HT-29 (cell line): ENCODE measurements at places on chromosomes 4 and X. TPM values are rescaled to one million over a fixed set of nuclear protein-coding genes. Genes with fewer than 3 reads are reported as not detected.

Gene CSAG3
- total RNA-seq = not detected in 2 replicates

Gene GPRASP2
- total RNA-seq = 0.31 and 0.41 TPM in 2 replicates

DNA sequence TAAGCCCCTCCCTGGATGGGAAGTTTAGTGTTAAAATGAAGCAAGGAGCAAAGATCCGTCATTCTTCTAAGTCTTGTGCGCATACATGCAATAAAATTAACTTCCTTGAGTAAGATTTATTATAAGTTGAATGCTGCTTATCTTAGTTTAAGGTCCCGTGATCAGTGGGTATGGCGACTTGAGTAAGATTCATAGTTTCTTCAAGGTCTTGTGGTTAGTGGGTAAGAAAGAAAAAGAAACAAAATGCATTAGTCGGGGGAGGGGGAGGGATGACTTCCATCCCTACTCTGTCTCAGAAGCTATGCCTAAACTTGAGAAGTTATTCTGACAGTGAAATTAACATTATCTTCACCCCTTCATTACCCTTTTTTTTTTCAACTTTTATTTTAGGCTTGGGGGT, 127.3 kb upstream of the MAGEB16 start:
- no peak for DNase-seq

DNA sequence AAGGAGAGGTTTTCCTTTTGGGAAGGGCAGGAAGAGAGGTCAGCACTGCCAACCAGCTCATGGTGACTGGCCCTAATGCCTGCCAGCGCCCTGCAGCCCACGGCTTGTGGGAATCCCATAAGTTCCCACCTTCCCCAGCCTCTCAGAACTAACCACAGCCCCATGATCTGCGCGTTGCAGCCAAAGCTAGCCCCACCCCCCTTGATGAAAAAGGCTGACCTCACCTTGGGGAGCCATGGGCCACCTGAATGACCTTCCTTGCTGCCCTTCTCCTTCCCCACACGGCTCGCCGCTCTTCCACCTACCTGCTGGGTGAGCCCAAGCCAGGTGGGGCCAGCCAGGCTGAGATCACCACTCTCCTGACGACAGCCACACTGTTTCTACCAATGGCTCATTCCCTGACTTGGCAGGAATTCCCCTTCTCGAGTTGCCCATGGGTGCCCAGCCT, 3.9 kb upstream of the ELF4 start:
- DNase-seq = no peak

- no peak for DNase-seq
These were observed 79.4 kb upstream of the SMIM10 start for GRCh38 chrX:134911348-134911747.

DNA sequence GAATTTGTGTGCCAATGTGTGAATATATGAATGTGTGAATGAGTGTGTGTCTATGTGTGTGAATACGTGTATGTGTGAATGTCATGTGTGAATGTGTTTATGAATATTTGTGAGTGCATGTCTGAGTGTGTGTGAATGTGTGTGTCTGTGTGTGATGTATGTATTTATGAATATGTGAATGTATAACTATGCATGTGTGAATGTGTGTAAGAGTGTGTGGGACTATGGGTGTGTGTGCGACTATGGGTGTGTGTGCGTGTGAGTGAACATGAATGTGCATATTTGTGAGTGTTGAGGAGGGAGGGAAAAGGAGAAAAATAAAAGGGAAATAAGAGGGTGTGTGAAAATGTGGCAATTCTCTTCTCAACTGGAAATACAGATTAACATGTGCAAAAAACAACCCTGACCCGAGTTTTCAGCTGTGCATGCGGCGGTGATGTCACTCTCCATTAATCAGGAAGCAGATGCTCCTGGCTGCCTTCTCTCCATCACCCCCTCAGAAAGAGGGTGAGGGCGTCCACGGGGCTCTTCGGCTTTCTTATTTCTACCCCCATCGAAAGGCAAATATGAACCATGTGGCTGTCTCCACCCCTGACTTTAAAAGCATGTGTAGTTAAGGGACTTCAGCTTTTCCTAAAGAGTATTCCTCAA, 219.8 kb downstream of the MAML3 start:
- DNase-seq = no peak

GRCh38 chr4:186602978-186603377, 47.6 kb upstream of the MTNR1A start:
- DNase-seq = no peak
